ENCODE measurements at places on chromosomes 4 and X.

GRCh38 chrX:43357741-43358140, 298.4 kb upstream of the MAOA start:
- no peak for DNase-seq

GRCh38 chr4:3388471-3389232, 53.1 kb upstream of the HGFAC start:
- DNase-seq, result peak; percentile 81

DNA sequence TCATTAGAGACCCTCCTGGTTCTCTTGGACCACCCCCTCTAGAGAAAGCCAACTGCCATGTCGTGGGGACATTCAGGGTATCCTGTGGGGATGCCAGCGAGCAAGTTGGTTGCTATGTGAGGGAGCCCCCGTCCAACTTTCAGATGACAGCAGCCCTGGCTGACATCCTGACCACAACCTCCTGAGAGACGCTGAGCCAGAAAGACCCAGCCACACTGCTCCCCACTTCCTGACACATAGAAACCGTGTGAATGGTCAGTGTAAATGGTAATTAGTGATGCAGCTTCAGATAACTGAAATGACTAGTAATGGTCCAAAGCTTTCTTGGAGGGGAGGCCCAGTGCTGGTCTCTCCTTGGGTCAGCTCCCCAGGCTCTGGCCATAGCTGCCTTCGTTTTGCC, 10.8 kb downstream of the CLCN4 start:
- DNase-seq, result no peak

- no peak for DNase-seq
Measured at GRCh38 chr4:182876427-182876826, 40.8 kb downstream of the DCTD start.

GRCh38 chr4:152784490-152785350, 5.0 kb downstream of the ARFIP1 start:
- peak; percentile 75 for DNase-seq

DNA sequence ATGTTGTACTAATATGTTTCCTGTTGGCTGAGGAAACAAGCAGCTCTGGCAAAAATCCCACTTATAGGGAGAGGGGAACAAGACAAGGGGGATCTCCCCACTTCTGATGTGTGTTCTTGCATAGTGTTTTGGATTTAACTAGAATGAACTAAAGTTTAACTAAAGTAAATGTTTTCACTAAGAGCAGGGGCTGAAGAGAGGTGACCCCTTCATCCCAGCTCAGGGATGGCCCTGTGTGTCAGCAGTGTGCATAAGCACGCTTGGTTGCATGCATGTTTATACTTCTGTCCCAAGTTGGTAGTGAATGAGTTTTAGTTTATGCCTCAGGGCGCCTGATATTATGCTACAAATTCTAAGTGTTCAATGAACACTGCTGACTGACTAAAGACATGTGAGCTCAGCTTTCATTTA, 169.4 kb downstream of the MGST2 start:
- no peak for DNase-seq

DNA sequence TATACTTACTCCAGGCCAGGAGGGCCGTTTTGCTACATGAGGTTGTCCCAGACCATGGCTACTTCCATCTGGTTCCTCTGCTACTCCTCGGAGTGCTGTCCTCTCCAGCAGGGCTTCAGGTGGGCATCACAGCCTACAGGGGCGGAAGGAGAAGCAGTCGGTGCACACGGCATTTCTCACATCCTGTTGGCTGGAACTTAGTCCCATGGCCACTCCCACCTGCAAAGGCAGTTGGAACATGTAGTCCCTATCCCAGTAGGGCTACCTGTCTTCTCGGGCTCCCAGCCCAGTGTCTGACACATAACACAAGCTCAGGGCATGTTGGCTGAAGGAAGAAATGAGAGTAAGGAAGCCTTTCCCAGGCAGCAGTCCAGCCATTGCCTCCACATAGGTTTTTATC, 7.7 kb upstream of the STK32B start:
- DNase-seq, result no peak

GRCh38 chrX:48891402-48892288, 5.9 kb downstream of the TIMM17B start:
- DNase-seq, result peak; percentile 79

DNA sequence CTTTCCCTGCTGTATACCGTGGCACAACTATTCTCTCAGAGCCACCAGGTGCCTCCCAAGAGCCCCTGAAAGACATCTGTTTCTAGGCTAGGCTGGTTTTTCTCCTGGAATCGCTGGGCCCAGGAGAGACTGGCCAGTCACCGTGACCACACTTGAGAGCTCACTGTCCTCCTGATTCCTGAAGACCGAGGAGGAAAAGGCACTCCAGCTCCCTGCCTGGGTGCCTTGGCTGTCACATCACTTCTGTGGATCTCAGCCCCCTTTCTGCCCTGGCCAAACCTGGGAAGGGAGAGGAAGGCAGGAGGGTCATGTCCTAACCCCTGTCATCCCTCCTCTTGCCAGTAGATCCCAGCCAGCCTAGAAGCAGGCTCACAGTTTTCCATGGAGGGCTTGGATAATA, 54.7 kb upstream of the LAS1L start:
- DNase-seq, result no peak

DNA sequence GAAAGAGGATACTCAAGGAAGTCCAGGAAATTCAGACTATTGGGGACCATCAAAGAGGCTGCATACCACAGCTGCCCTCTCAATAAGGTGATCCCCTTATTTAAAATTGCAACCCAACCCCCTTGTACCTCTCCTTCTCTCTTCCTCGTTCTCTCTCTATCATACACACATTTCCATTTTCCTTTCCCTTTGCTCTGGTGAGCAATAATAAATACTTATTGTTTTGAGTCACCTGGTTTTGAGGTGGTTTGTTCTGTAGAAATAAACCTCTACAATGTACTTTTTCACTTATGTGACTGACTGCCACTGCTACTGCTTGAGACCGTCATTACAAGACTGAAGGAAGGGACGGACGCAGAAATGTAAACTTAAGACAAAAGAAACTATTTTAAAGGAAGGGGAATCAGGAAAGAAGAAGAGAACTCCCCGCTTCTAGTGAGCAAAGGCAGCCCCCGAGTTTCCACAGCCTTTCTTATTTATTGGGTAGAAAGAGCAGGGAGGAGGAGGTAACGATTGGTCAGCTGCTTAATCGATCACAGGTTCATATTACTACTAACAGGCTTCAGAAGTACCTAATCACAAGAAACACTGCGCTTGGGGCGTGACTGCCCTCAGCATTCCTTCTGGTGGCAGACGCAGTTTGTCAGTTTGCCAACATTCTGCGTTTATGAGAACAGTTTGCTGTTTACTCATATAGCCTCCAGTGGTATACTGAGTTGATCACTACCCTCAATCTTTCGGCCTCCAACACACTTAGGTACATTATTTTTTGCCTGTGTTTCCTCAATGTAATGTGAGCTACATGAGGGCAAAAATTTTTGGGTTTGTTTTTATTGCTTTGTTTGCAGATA, 16.9 kb upstream of the TMEM165 start:
- peak; percentile 67 for DNase-seq

GRCh38 chr4:94466923-94467322, 15.2 kb downstream of the PDLIM5 start:
- no peak for DNase-seq

DNA sequence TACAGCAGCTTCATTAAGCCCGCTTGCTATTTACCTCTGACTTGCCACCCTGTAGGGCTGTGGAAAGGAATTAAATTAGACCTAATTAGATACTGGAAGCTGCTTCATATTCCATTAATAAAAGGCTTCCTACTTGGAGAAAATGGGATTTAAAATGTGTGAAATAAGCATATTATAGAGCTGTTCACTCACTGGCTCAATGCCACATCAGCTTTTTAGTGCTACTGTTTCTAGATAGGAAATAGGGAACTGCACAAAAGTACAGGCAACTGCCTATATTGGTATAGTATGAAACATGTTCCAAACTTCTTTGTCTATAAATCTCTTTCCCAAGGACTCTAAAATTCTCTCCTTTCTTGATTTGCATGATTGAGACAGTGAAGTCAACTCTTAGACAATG, 407.9 kb upstream of the AADAT start:
- DNase-seq, result no peak

GRCh38 chr4:68283095-68283494, 37.6 kb upstream of the TMPRSS11B start:
- no peak for DNase-seq

DNA sequence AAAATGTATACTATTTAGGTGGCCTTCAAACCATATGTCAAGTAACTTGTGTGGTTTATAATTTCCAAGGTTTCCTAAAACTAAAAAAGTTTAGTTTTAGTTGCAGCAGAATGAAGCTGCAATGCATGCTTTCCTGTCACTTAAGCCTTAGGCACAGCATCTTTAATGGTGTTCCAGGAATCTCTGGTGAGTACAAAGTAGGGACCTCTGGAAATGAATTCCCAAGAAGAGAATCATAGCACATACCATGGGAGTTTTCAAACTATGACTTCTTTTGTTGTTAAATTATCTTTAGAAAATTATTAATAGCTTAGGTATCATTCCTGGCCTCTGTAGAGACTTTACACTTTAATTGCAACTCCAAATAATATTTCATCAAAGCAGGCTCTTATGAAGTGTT, 1005.9 kb upstream of the PABPC4L start:
- peak; percentile 4 for DNase-seq
